ENCODE measurements at places on chromosomes 7 and 10. TPM values are rescaled to one million over a fixed set of nuclear protein-coding genes. Genes with fewer than 3 reads are reported as not detected.

Gene GSTO1
- 291 TPM for total RNA-seq

GRCh38 chr10:130372222-130372621 lies 236.0 kb downstream of the GLRX3 start:
- DNase-seq = no peak

Gene OR2A7
- total RNA-seq = 0.94 TPM

- no peak for DNase-seq
Observed at GRCh38 chr7:83414947-83415346, 234.0 kb downstream of the SEMA3E start.

Gene LYZL1
- not detected for total RNA-seq

Gene CYP51A1
- 23.0 TPM for total RNA-seq

DNA sequence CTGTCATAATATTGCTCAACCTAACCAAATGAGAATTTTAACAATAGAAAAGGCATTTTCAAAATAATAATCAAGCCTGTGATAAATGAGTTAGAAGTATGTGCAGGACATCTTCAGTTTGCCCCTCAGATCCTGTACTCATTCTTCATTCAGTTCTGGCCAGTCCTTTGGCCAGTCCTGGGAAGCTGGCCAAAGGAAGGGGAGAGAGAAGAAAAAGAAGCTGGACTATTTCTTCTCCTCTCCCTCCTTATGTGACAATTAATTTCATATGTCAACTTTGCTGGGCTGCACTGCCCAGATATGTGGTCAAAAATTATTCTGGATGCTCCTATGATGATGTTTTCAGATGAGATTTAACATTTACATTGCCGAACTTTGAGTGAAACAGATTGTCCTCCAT lies 31.6 kb upstream of the ITGB8 start:
- no peak for DNase-seq

GRCh38 chr7:23216021-23216420 lies 30.6 kb upstream of the GPNMB start:
- no peak for DNase-seq

DNA sequence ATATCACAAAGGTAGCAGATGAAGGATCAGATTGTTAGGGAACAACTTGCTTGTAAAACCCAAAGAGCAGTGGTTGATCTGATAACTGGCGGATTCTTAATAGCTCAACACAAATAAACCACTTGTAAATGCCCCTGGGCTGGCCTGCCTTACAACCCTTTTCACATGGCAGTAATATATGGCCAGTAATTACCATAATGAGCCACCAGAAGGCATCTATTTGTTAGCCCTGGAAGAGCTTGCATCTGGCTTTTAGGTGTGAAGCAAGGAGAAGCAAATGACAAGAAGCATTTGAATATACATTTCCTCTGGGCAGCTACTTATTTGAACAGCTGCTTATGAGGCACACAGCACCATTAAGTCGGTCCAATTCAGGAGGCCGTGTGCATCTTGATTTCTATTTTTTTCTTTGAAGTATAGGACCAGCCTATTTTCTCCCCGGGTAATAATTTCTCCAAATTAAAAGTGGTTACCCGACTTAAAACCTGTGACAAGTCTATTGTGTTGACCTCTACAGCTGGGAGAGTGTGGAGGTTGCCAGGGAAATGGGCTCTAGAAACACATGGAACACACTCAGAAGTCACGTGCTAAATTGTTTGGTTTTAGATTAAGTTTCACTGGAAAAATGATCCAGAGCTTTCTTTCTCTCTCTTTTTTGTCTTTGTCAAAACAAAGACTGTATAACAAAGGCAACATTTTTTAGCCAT lies 113.4 kb downstream of the SEM1 start:
- no peak for DNase-seq

Gene LIPK
- not detected for total RNA-seq

Gene DENND10
- total RNA-seq = 25.9 TPM

DNA sequence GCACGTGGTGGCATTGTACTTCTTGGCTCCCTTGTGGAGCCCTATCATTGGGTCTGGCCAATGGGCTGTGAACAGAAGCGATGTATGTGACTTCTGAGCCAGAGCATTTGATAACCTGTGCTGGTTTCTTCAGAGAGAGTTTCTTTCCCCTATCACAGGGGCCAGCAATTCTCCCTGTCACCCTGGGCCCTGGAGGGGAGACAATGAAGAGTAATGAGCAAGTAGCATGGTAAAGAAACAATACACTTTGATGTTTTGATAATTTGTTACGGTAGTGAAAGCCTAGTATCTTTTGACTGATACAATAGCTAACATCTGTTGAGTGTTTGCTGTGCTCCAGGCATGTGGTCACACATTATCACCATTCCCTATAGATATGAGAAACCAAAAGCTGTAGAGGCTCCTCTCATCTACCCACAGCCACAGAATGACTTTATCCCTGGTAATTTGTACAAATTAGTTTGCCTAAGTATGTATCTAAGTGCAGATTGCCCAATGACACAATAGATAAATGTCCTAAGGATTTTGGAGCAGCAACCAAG lies 113.4 kb upstream of the SVIL start:
- DNase-seq = no peak

Gene HTR5A
- total RNA-seq = not detected

GRCh38 chr10:13770760-13771493 lies 184.2 kb downstream of the PRPF18 start:
- no peak for DNase-seq

- DNase-seq = no peak
Observed at GRCh38 chr7:41428381-41428780, 274.5 kb downstream of the INHBA start.

DNA sequence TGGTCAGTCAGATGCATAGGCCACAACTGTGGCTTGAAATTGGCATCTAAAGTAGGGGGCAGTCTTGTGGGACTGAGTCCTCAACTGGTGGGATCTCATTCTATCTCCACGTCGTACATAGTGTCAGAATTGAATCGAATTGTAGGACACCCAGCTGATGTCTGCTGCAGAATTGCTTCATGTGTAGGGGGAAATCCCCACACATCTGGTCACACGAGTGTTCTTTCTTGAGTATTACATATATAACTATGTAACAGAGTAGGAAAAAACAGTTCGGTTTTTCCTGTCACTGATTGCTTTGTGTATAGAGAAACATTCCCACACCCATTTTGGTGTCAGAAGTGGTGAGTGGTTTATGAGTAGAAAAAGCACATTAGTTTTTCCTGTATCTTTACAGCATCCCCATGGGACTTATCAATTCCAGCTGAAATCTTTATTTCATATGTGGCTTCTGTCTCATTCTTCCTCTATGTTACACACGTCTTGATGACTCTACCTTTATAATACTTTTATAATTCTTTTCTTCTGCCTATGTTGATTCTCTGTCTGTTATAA lies 79.4 kb upstream of the PCGF5 start:
- no peak for DNase-seq

Gene BMPER
- total RNA-seq = 3.0 TPM

Gene INHBA
- 22.2 TPM for total RNA-seq

DNA sequence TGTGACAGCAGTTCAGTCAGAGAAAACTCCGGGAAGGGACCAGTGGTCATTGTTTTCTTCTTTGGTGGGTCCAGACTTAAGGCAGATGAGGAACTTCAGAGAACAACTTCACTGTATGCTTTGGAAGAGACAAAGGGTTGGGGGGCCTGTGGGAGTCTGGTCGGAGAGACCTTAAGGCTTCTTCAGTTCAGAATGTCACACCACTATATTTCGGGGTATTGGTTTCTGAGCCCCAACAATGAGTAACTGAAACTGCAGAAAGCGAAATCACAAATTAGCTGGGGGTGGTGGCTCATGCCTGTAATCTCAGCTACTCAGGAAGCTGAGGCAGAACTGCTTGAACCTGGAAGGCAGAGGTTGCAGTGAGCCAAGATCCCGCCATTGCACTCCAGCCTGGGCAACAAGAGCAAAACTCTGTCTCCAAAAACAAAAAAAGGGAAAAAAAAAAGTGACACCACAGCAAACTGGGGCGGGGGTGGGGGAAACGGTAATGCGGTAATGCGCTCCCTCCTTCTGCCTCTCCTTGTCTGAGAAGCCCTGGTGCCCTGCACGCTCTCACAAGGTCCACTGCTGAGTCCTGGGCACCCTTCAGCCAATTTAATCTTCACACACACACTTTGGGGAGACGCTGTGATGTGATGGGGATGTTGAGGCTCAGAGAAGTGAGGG lies 2.2 kb upstream of the ADIRF start:
- DNase-seq = peak; percentile 58

GRCh38 chr7:126720232-126720631 lies 532.5 kb downstream of the GRM8 start:
- DNase-seq = no peak

Gene FKBP9
- total RNA-seq = 129 TPM

GRCh38 chr10:60807499-60807898 lies 29.2 kb downstream of the CDK1 start:
- DNase-seq = no peak

DNA sequence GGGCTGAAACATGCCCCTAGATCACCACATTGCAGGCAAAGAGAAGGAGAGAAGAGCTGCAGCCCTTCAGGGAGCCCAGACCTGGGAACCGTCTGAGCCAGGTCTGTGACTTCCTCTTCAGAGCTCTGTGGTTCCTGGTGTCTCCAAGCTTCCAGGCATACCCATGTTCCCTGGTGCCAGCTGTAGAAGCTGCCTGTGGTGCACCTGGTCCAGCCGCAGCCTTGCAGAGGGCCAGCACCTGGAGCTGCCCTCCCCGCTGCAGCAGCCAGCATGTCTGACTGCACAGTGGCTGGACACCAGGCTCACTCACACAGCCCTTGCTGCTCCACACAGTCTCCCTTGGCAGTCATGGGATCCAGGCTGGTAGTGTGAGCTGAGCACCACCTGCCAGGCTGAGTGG lies 33.6 kb downstream of the C7orf25 start:
- no peak for DNase-seq

Gene EIF4EBP2
- total RNA-seq = 116 TPM

Gene LGI1
- total RNA-seq = not detected

DNA sequence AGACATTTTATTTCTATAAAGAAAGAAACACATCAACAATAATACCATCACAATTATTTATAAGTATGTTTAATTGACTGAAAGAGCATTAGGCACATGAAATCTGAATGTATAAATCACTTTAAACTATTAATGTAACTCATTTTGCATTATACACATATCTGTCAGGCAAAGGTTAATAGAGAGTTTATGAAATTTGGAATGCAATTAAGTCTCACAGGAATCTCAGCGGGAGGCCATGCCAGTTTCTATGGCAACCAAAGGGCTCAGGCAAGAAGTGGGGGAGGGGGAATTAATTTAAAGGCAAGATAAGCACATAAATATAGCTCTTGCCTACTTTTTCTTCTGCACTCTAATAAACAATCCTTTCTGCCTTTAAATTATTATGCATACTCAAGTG lies 152.6 kb downstream of the SLC16A9 start:
- DNase-seq = no peak

GRCh38 chr10:865257-865656 lies 66.2 kb downstream of the LARP4B start:
- no peak for DNase-seq

Gene RBP4
- total RNA-seq = 48.2 TPM

DNA sequence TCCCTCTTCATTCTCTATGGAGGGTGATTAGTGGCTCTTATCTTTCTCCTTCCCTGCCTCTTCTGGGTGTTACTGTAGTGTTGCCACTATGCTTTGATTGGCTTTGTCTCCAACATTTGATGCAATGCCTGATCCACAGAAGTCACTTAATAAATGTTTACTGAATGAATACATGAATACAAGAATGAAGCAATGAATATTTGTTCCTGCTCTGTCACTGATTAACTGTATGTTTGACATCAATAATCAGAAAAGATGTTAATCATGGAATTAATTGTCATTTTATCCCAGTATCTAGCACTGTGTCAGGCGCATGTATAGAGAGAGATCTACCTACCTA lies 4.3 kb downstream of the ANK3 start:
- no peak for DNase-seq

- no peak for DNase-seq
Observed at GRCh38 chr10:132306864-132307751, 642 bp downstream of the STK32C start.

GRCh38 chr10:17226891-17227303 lies 1.1 kb upstream of the VIM start:
- DNase-seq = no peak

DNA sequence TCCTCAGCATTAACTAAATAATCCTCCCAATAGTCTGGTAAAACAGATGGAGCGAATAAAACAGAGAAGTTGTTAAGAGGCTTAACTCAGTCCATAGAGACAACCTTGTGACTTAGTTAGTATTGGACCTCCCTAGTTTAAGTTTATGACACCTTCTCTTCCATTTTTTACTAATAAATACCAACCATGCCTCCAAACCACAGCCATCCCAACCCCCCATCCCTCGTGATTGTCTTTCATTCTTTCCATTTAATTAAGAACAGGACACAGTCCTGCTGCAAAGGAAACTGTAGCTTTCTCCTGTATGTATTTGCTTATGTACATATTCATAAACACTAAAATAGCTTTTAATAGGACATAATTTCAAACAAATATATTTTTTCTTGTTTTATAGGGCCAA lies 238.2 kb downstream of the SEMA3D start:
- no peak for DNase-seq

Gene TMUB1
- total RNA-seq = 53.6 TPM

- DNase-seq = peak; percentile 73
Observed at GRCh38 chr10:96271016-96271815, at the start of gene BLNK. Gene BLNK (minus strand): TSS chr10:96271569. CDS start chr10:96271398, 171 bp downstream.

GRCh38 chr10:34821587-34822585 lies 6.8 kb upstream of the PARD3 start:
- no peak for DNase-seq

Gene MLXIPL
- total RNA-seq = 1.3 TPM

- no peak for DNase-seq
Observed at GRCh38 chr7:157853076-157853788, 516.4 kb downstream of the DNAJB6 start.

- DNase-seq = no peak
Observed at GRCh38 chr10:79049931-79050895, 18.6 kb upstream of the ZMIZ1 start.

Gene CYP3A7
- total RNA-seq = 0.82 TPM

Gene HIP1
- 12.2 TPM for total RNA-seq

Gene CHRM2
- 55.3 TPM for total RNA-seq

GRCh38 chr7:131522325-131522930 lies 34.0 kb downstream of the PODXL start:
- DNase-seq = no peak

Gene MUC12
- not detected for total RNA-seq

- DNase-seq = no peak
Observed at GRCh38 chr7:106060394-106060920, 51.7 kb downstream of the SYPL1 start.

GRCh38 chr10:84118395-84119006 lies 20.8 kb upstream of the GHITM start:
- no peak for DNase-seq

DNA sequence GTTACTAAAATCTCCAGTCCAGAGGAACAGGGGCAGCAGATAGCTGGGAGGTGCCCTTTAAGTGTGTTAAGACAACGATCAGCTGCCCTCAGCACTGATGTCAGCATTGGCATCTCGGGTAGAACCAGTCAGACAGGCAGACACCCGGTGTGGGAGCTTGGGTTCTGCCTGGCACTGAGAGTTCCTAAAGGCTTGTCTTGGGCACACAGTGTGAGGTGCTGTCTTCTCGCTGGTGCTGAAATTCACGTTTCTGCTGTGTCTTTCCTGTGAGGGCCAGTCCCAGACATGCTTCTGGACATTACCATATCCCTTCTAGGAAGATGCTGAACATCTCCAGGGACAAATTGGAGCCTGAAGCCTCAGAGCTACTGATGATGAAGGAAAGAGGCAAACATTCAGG lies 156.2 kb downstream of the DNAJB6 start:
- peak; percentile 50 for DNase-seq

Gene UTF1
- total RNA-seq = not detected

Gene CPVL
- total RNA-seq = 2.7 TPM

Gene FRMD4A
- total RNA-seq = 15.9 TPM

GRCh38 chr7:77433901-77434300 lies 17.8 kb upstream of the GSAP start:
- DNase-seq = no peak
